ENCODE measurements at places on chromosomes 2 and 18.

DNA sequence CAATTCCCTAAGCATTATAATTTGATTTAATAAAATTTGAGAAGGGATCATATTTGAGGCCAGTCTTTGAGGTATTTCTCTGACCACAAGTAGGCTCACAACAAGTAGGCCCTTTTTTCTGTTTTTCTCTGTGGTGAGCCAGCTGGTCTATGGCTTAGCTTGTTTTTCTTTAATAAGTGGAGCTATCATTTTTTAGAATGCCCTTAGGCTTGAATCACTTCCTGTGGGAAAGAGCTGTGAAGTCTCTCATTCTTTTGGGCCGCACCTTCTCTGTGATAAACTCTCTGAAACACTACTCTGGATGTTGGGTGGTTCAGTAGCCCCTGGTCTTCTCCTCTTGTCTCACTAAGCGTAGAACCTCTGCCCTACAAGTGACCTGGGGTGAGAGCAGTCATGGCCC, 235.9 kb downstream of the SUCLG1 start:
- no peak for DNase-seq

GRCh38 chr2:12009323-12009905, 263.0 kb downstream of the LPIN1 start:
- no peak for DNase-seq

DNA sequence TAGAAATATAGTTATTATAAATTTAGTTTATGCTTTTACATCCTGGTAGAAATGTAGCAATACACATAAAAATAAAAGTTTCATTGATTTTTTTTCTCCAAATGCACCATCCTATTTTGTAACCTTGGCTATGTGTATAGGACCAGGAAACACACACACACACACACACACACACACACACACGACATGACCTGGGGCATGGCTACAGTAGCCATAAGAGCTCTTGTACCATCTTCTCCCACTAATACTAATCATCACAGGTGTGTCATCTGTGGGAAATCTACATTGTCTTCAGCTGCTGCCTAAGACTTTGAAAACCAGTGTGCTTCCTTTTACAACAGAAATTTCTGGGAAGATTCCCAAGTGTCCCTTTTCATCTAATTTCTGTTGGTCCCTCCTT, 144.3 kb downstream of the MCFD2 start:
- DNase-seq: no peak

- DNase-seq: no peak
Observed at GRCh38 chr2:41937464-41937906, 110.3 kb upstream of the PKDCC start.

GRCh38 chr2:107025869-107026380, 140.0 kb upstream of the ST6GAL2 start:
- DNase-seq: no peak

DNA sequence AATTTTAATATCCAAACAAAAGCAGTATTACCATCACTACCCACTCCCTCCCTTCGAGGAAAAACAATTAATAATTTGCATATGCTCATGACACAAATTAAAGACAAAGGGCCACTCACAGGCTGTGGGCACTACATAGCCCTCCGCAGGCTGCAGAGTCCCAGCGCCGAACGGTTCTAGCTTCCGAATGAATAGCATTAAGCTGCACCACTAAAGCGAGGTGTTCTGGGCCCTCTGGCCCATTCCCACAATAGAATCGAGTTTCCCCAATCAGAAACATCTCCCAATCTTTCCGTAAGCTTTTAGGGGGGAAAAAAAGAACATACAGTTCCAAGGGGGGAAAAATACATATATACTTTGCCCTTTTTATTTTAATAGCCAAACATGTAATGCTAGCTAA, 14.5 kb upstream of the SIX3 start:
- DNase-seq: no peak

DNA sequence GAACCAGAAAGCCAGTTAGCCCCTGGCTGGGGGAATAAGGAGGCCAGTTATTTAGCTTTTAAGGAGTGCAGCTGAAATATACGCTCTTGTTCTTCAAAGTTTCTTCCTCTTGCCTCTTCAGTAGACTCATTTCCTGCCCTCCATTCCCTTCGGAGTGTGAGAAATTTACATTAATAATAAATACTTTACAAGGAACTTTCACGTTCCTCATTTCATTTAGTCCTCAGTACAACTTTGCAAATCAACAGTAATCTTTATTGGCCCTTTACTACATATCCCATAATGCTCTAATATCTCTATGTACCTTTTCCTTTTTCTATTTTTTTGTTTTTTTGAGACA, 15.6 kb downstream of the PLCD4 start:
- no peak for DNase-seq

DNA sequence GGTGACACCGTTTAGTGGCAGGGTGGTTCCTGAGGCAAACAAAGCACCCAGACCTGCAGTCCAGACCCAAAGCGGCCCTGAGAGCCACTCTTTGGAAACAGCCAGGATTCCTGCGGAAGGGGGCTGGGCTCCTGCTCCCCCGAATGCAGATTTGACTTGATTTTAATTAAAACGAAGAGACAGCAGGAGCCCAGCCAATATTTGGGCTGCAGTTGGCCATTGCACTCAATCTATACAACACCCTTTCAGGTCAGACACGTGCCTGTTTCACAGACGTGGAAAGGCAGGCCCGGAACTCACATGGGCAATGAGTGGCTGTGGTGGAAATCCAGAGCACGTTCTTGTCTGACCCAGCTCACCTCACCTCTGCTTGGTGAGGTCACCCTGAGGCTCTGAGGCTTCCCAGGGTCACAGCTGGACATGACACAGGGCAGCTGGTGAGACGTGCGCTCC, 122.4 kb downstream of the NDUFA10 start:
- no peak for DNase-seq

DNA sequence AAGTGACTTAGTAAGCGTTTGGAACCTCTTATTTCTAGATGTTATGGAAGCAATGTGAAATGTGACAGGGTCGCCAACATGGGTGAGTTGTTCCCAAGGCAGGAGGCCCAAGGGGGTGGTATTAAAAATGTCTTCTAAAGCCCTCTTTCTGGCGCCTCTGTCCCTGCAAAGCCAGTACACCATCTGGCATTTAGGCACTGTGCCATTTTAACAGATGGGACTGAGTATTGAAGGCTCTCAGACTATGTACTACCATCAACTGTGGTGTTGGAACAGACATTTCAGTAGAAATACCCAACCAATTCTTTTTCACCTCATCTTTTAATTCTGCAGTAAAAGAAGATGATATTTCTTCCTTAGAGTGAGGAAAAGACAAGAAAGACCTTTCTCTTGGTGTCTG, 384.5 kb upstream of the MMADHC start:
- DNase-seq: no peak

GRCh38 chr2:10007921-10008808, 35.2 kb upstream of the KLF11 start:
- DNase-seq: no peak

GRCh38 chr18:55543130-55543704, 44.8 kb downstream of the TCF4 start:
- no peak for DNase-seq

DNA sequence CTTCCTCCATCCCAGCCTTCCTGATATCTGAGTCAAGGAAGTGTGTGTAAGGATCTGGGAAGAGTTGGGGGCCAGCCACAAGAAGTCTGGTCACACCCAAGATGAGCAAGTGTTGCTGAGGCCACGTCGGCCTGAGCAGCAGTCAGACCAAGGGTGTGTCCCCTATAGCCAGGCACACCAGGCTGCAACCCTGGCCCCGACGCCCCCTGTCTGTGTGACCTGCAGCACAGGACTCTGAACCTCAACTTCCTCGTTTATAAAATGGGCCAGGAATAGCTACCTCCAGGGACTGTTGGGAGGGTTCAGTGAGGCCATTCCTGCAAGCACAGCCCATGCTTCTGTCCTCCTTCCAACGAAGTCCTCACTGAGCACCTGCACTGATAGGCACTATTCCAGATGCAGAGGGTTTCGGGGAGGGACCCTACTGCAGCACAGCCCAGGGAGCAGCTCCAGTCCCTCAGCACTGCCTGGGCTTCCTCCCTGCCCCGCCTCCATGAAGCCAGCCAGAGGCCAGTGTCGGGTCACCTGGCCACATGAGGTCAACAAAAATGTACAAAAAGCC, 13.3 kb downstream of the LIMS2 start:
- DNase-seq: no peak

DNA sequence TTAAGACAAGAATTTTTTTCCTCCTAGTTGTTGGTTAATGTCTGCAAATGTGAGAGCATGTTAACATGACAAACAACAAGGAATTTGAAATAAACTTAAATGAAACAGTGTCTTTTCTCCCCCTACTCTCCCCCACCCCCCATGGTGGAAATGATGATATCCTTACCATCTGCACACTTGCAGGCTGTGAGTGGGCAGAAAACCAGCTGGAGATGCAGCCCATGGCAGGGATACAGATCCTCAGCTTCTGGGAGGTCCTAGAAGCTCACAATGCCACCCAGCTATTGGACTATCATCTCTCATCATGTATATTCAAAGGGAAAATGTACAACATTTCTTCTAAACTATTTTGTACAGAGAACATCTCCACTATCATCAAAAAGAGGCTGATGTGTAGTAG, 196.8 kb downstream of the SLC8A1 start:
- DNase-seq: no peak

GRCh38 chr2:61898810-61899209, 6.7 kb upstream of the COMMD1 start:
- no peak for DNase-seq

DNA sequence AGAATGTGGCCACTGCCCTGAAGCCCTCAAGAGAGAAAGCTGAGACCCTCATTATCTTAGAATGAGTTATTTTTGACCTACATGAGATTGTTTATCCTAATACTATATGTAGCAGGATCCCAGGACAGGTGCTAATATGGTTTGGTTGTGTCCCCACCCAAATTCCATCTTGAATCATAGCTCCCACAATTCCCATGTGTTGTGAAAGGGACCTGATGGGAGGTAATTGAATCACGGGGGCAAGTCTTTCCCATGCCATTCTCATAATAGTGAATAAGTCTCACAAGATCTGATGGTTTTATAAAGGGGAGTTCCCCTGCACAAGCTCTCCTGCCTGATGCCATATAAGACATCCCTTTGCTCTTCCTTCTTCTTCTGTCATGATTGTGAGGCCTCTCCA, 76.8 kb downstream of the CCBE1 start:
- DNase-seq: no peak

GRCh38 chr18:58721566-58722239, 50.4 kb downstream of the MALT1 start:
- DNase-seq: no peak

- DNase-seq: no peak
Observed at GRCh38 chr2:235149736-235150135, 197.9 kb downstream of the SH3BP4 start.

GRCh38 chr2:119393971-119394748, 27.4 kb downstream of the DBI start:
- DNase-seq: no peak

DNA sequence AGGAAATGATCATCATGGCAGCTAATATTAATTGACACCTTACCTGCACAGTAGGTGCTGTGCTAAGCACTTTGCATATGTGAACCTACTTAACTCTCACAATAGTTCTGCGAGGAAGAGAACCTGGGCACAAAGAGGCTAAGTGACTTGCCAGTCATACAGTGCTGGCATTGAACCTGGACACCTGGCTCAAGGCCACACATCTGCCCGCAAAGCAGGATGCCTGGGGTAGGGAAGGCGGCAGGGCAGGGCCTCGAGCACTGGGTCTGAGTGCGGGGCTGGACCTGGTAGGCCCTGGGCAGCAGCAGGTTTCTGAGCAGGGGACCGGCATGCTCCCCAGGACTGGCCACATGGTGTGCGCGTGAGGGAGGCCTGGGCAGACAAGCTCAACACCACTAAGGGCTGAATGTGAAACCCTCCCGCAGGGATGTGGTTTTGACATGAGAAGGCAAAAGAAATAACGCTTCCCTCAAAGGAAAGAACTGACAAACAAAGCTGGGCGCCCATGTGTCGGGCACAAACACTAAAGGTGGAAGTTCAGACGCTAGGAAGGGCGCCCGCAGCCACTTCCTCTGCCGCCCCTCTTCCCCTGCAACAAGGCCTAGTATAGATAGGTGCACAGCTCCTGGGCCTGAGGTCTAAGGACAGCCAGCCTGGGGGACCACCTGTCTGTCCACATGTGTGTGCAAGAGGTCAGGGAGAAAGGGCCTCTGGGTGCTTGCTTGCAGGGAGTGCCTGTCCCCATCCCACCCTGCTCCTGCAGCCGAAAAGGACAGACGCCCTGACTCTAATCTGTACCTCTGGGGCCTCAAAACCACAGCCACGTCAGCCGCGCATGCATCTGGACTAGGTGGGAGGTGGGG, 92.5 kb downstream of the ZFP36L2 start:
- peak; percentile 53 for DNase-seq

GRCh38 chr18:47747260-47747795, 183.1 kb downstream of the SMAD2 start:
- DNase-seq: no peak

- DNase-seq: no peak
Observed at GRCh38 chr2:19378939-19379338, 20.5 kb upstream of the OSR1 start.

DNA sequence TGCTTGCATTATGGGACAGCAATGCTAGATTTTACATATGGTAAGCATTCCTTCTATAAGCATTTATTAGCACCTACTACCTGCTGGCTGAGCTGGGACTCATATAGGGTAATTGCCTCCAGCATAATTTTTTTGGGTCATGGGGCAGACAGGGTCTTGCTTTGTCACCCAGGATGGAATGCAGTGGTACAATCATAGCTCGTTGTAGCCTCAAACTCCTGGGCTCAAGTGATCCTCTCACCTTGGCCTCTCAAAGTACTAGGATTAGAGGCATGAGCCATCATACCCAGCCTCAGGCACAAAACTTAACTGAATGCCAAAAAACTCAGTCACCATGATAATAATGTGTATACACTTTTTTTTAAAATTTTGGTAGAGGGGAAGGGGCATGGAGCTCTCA, 35.3 kb downstream of the TMEM237 start:
- DNase-seq: no peak

DNA sequence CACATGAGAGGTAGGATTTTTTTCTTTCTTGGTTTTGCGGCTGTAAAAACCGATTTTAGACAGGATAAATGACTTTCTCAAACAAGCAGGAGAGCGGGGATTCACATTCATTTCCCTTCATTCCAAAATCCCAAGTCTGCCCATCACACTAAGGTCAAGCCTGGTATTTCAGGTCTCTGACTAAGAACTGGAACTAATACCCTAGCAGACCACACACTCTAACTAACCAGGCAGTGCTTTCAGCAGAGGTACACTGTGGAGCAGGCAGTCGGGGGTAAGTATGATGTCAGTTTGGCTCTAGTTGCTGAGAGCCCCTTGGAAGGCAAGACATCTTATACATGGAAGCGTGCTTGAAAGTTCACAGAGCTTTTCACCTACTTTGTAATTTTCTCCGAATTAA, 128.1 kb upstream of the LHCGR start:
- no peak for DNase-seq

DNA sequence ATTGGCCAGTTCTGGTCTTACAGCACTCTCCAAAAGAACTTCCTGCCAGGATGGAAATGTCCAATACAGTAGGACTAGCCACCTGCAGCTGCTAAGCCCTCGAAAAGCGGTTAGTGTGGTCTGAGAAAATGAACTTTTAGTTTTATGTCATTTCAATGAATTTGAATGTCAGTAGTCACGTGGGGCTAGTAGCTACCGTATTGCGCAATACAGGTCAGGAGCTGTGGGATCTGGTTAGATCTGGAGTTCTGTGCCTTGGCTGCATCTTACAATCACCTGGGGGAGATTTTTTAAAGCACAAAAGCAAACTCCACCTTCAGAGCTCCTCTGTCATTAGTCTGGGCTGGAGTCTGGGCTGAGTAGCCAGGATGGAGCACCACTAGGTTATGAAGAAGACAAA, 35.9 kb downstream of the C1QL2 start:
- no peak for DNase-seq
